ENCODE measurements at places on chromosomes 13 and 19.

DNA sequence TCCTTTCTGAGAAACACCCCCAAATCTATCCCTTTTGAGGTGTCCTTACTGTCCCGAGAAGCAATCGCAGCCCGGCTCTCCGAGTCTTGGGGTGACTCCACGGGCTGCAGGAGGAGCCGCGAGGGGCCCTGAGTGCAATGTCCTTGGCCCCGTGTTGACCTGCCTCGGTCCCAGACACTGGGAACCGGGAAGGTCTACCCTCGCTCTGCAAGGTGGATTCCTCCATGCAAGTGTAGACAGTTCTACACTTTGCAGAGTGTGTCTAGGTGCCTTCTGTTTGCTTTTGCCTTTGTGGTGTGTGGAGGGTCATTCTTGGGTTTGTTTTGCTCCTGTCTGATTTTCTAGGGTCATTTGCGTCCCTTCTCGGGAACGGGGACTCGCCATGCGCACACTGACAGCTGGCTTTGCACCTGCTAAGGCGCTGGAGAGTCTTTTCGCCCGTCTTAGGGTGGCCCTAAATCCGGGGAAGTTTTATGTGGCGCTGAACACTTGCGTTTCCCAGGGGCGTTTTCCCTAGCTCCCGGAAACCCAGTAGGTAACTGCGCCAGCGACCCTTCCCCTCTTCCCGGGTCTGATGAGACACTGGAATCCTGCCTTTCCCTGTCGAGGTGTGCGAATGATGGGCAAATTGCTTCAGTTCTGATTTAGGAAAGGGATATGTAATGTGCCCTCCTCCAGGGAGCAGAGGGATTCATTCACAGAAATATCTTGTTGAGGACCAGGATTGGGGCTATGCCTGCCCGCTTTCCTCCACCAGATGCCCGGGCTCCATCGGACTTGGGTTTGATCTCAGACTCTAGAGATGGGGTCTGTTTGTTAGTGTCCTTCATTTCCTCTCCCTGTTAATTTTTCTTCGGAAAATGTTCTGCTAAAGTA is 755 bp downstream of the SERTM1 start:
- H3K36me3 ChIP-seq, result no peaks in the 10 kb centered on the region
- H3K4me3 ChIP-seq, result no peak overlapping the region
- H3K4me1 ChIP-seq, result no peaks in the 10 kb centered on the region
- DNase-seq, result no peak
- no peak overlapping the region for H3K27ac ChIP-seq

GRCh38 chr13:77316430-77316829 is 10.5 kb downstream of the MYCBP2 start:
- H3K4me1 ChIP-seq, result peaks cover 53% of the 10 kb centered on the region
- no peak for DNase-seq
- peaks cover 3% of the 10 kb centered on the region for H3K36me3 ChIP-seq
- no peak overlapping the region for H3K27ac ChIP-seq
- H3K27me3 ChIP-seq, result no peaks in the 10 kb centered on the region
- no peak overlapping the region for H3K4me3 ChIP-seq

DNA sequence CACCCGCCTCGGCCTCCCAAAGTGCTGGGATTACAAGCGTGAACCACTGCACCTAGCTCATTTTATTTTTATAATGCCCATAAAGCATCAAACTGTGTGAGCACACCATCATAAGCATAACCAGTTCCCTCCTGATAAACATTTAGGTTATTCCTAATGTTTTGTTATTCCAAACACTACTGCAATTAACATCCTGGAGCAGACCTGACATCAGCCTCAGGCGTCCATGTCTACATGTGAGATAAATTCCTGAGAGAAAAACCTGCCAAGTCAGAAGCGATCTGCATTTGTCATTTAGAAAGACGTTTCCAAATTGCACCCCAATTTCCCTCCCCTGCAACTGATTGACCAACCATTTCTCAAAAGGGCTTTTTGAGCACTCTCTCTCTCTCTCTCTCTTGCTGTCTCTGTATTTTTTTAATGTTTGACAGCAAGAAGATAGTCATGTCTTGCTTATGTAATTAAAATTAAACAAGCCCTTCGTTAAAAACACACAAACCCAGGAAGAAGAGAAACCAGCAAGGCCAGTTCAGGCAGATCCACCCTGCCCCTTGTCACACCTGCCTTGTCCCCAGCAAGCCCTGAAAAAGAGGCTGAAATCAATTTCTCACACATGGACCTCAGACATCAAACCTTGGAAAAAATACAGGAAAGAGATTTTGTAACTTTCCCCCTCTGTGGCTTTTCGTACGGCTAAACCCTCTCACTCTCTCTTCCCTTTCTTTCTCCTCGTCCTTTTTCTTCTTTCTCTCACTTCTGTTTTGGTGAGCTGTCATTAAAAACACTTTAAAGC is 9.9 kb downstream of the LYPD3 start:
- peaks cover 4% of the 10 kb centered on the region for H3K27me3 ChIP-seq
- DNase-seq, result no peak
- H3K4me1 ChIP-seq, result peaks cover 6% of the 10 kb centered on the region
- H3K4me3 ChIP-seq, result no peak overlapping the region

DNA sequence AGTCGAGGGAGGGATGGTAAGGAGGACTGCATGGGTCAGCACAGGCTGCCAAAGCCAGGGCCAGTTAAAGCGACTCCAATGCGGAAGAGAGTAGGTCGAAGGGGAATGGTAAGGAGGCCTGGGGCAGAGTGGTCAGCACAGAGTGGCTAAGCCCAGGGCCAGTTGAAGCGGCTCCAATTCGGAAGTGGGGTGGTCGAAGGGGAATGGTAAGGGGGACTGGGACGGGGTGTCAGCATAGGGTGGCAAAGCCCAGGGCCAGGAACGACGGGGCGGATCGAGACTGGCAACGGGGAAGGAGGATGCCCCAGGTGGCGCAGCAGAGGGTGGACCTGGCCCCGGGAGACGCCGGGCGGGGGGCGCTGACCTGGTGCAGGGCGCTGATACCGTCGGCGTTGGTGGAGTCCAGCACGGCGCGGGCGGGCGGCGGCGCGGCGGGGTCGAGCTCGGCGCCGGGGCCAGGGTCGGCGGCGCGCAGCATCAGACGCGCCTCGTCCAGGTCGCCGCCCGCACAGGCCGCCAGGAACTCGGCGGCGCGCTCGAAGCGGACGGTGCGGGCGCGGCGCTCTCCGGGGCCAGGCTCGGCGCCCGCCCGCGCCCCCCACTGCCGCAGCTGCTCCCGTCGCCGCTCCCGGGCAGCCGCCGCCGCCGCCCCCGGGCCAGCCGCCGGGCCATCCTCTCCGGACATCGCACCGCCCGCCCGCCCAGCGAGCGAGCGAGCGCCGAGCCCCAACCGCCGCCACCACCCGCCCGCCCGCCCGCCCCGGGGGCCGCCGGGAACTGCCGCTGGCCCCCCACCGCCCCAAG is at the start of gene PPP1R12C:
Gene PPP1R12C (minus strand): TSS at position 779 of the 804 bp plus-strand sequence. CDS start 94 bp downstream, at position 685.
- H3K27ac ChIP-seq, result peak within 1 kb of the TSS; percentile 96
- DNase-seq, result peak; percentile 56
- H3K36me3 ChIP-seq, result peaks cover 4% of the 10 kb centered on the region

- no peak overlapping the region for H3K27ac ChIP-seq
- H3K27me3 ChIP-seq, result no peaks in the 10 kb centered on the region
- peaks cover 16% of the 10 kb centered on the region for H3K4me1 ChIP-seq
- no peak overlapping the region for H3K4me3 ChIP-seq
Observed at GRCh38 chr19:43470288-43470687, 4.9 kb upstream of the LYPD3 start.
